Substantia nigra (tissue), 51 donors: ENCODE measurements at places on chromosomes 12 and 14.

- DNase-seq, result no peak
Measured at GRCh38 chr12:20248646-20249045, 119.7 kb upstream of the PDE3A start.

DNA sequence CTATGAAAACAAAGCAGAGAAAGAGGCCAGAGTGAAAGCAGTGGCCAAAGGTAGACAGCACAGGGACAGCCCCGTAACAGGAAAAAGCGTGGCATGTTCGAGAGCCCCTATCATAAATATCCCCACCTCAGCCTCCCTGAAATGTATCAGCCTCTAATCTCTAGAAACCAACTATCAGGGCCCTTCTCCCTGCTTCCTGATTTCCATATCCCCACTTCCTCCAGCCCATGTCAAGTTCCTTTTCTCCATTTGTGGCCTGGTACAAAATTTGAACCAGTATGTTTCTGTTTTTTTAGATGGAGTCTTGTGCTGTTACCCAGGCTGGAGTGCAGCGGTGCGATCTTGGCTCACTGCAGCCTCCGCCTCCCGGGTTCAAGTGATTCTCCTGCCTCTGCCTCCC is 16.9 kb downstream of the DEPDC4 start:
- DNase-seq, result no peak

DNA sequence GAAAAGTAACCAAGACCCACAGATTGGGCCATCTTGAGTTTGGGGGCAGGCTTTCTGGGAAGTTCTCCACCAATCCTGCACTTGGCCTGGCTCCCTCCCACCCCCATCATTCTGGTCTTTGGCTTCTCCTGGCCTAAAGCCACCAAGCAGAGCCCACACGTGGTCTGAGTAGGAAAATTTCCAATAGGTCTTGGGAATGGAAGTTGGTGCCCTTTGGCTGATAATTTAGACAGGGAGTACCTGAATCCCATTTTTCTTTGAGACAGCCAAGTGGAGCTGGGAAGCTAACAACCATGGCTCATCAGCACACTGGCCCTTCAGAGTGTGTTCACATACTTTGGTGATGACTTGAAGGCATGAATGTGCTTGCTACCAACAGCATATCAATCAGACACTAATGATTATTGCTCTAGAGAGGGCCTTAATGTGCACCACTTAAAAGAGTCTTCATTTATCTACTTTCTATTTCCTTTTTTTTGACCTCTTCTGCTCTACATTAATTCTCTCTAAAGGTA is 156.0 kb downstream of the EGLN3 start:
- DNase-seq, result no peak

DNA sequence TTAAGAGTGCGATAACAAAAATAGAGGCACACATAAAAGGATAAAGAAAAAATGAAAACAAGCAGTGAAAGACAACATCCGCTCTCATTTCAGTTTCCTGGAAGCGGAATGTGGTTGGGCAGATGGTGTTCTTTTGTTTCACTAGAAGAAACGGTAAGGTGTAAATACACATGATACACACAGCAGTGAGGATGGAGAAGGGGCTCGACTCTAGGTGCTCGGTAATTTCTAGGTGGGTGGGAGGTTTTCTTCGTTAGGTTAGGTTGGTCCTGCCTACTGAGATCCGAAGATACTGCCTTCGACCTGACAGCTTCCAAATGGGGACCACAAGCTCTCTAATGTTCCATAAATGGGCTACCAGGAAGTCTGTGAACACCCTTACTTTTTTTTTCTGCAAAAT is 1082.5 kb downstream of the BCL11B start:
- DNase-seq, result no peak

DNA sequence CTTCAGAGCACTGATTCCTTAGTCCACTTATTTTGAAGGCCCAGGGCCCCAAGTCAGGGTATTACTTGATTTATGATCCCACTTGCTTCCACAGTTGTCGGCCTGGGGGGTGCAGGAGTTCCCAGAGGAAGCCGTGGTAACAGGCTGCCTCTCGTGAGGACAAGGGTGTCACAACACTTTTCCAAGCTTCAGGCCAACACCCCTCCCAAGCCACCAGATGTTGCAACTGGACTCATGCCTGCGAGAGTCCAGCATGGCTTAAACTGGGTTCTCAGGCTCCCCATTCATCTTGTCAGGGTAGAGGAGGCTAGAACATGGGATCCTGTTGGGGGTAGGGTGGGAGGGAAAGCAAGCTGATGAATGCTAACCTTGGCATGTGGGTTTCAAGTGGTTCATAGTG is 56.1 kb downstream of the BMP4 start:
- DNase-seq, result no peak
